ENCODE measurements at places on chromosomes 6 and 20.

DNA sequence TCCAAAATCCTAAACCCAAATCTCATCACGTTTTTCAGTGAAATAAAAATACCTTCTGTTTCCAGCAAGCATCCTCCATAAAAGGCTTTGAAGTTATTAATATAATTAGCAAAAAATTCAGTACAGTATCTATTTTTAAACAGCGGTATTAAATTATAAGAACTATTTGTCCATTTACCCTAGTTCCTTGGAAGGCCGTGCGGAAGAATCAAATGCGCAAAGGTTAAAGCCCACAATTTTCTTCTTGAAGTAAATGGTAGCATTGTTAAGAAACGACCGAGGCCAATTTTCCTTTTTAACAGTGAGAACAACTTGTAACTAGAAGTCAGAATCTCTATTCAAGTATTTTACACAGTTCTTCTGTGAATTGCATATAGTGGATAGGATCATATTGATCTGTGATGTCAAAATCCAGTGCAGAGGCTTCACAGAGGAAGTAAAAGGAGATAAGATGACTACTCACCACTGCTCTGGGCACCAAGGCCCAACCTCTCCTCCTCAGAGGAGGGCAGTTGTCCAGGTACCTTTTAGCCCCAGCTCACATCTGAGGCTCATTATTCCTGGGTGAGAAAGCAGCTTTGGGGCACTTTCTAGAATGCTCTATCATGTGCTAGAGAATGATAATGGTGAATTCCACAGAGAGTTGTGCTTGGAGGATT lies 36.3 kb downstream of the TNFAIP3 start:
- DNase-seq: no peak

- no peak for DNase-seq
These were observed 50.0 kb downstream of the BPIFB1 start for GRCh38 chr20:33332905-33333456.

DNA sequence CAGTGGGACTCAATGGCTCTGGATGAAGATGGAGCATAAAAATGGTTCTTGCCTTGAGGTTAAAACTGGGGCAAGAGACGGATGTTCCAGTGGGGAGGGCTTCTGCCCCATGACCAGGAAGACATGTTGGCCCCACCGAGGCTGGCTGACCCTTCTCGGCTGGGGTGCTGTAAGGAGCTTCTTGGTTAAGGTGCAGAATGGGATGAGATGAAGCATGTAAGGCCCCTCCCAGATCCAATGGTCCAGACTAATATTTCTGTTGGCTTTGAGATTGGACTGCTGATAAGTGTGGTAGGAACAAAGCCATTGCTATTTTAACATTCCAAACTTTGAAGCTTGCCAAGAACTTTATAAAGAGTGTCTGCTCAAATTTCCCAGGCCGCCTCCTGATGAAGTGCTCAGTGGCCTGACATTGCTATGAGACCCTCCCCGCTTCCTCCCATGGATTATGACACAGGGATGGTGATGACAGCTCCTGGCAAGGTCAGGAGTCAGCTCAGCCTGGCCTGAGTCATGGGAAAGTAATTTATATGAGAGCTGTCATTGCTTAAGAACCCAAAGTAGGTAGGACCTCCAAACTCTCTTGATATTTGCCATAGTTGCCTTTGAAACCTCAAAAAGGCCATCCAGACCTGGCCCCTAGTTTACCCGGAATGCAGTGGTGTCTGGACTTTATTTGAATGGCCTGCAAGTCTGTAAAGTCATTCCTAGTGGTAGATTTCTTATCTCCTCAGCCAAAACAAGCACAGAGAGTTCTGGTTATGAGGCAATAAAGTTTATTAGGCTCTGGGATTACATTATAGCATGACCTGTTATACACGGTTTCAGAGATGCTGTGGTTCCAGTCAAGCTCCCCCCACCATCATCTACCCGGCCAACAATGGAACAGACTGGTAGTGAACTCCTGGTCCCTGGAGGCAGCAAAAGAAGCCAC lies 55.2 kb downstream of the TGM2 start:
- DNase-seq: peak; percentile 97

- DNase-seq: no peak
These were observed 67.3 kb downstream of the ADTRP start for GRCh38 chr6:11711003-11711983.

GRCh38 chr6:45118754-45119153 lies 209.4 kb upstream of the RUNX2 start:
- DNase-seq: no peak

DNA sequence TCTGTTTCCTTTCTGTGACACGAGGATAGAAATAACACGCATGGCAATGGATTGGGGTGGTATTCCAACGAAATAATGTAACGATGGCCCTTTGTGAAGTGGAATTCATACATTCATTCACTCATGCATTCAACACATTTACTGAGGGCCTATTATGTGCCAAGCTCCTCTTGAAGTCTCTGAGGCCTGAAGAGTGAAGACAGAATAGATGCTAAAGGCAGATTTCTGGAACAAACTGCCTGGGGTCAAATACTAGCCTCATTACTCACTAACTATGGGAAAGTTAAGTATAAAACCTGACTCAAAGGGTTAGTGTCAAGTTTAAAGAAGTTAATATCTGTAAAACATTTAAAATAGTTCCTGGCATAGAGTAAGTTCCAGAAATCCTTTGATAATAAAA lies 279.6 kb upstream of the SULF2 start:
- peak; percentile 50 for DNase-seq

GRCh38 chr6:115750946-115751345 lies 309.7 kb downstream of the FRK start:
- DNase-seq: no peak

GRCh38 chr6:22141241-22141745 lies 155.5 kb downstream of the PRL start:
- peak; percentile 35 for DNase-seq

GRCh38 chr20:12824328-12825225 lies 184.2 kb upstream of the SPTLC3 start:
- DNase-seq: no peak

- no peak for DNase-seq
These were observed 1.2 kb downstream of the MAS1L start for GRCh38 chr6:29486577-29486976.

DNA sequence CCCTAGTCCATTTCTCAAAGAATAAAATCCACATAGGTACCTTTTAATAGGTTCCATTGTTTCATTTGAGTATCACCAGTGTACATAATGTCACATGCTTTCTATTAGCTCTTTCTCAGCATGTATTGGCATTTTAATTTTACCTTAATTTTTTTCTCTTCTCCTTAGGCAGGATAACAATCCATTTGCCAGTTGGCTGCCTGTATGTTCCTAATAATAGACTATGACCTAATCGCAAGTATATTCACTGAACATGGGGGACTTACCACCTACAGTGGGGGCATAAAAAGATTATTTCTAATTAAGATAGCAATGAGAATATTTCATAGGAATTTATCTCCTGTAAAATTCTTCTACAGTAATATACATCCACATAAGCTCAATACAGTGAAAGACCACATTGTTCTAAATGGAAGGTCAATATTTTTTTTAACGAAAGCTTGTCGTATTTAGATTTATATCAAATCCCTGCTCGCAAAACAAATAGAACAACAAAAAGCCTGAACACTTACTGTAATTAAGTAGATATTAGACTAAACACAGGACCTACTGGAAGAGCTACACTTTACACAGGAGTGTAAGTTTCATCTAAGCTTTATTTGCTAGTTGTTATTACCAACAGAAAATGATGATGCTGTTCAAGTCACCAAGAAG lies 76.4 kb downstream of the OGFRL1 start:
- DNase-seq: no peak

DNA sequence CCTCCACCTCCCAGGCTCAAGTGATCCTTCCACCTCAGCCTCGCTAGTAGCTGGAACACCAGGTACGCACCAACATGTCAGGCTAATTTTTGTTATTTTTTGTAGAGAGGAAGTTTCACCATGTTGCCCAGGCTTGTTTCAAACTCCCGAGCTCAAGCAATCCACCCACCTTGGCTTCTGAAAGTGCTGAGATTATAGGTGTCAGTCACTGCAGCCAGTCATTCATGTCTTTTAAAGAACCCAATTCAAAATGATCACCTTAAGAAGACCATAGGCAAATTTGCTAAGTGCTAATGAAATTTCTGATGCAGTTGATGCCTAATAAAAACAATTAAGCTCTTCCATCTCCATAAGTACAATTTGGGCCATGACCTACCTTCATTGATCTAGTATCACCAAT lies 2.6 kb upstream of the VNN2 start:
- DNase-seq: no peak

DNA sequence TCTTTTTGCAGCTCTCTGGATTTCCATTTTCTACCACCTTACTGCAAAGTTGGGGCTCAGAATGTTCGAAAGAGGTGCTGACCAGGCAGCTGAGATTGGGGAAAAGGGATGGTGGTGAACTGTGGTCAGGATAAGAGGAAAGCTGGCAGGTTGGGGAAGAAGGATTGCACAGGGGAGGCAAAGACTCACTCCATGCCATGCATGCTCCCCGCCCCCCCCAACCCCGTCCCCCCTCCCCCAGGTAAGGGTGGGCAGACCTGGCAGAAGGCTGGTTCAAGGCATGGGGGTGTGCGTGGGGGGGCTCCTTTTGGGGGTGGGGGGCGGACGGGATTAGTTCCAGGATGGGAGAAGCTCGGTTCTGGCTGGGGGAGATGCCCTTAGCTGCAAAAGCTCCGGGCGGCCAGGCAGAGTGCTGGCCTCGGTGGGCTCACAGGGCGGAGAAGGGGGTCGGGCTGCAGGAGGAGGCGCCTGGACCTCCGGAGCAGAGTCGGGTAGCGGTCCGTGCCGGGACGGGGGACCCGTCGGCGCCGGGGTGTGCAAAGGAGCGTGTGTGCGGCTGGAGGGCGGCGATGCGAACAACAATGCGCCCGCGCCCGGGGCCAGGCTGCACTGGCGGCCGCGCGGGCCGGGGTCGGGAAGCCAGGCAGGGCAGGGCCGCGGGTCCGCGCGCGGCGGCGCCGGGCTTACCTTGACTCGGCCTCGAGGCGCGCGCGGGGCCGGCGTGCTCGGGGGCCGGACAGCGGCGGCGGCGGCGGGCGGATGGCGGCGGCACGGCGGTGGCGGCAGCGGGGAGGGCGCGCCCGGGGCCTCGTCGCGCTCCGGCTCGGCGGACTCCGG lies 880 bp downstream of the ADNP start:
- no peak for DNase-seq

- DNase-seq: peak; percentile 6
These were observed 45.0 kb downstream of the TFAP2A start for GRCh38 chr6:10369896-10370295.

DNA sequence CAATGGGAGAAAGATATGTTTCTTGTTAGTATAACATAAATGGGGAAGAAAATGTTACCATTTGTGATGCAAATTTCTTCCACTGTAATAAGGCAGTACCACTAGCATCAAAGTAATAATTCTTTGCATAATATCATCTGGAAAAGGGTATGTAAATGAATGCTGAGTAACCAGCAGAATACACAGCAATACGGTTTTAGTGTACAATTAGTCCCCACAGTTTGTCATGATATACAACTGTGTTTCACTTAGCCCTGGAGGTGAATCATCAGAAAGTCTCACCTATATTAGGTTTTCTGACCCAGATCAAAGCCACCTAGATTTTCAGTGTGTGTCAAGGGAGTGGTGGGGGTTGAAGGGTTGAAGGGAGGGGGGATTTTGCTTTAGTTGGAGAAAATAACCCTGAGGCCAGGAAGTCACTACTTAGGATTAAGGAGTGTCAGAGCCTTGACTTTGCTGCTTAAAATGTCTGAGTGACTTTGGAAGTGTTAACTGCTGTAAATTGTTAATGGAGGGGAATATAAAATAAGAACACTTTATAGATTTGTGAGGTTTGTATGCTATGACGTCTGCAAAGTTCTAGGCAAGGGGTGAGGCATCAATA lies 8.6 kb upstream of the MEI4 start:
- no peak for DNase-seq
